ENCODE measurements at places on chromosomes 13 and 19. TPM values are rescaled to one million over a fixed set of nuclear protein-coding genes. Genes with fewer than 3 reads are reported as not detected.

ELSPBP1 gene
- not detected for total RNA-seq

MAP4K1 gene
- total RNA-seq: 17.7 TPM

ADGRE3 gene
- 0.25 TPM for total RNA-seq

GIPR gene
- 3.3 TPM for total RNA-seq

PLPP2 gene
- total RNA-seq: 28.7 TPM

PNMA8B gene
- total RNA-seq: 1.3 TPM

CATSPERD gene
- total RNA-seq: not detected

- DNase-seq: no peak
Observed at GRCh38 chr19:32197896-32198882, 147.2 kb upstream of the ZNF507 start.

GRCh38 chr19:17385878-17386611 is 8.0 kb downstream of the CCDC194 start:
- DNase-seq: peak; percentile 77

- no peak for DNase-seq
Observed at GRCh38 chr19:15986701-15987100, 37.9 kb downstream of the OR10H4 start.

DNA sequence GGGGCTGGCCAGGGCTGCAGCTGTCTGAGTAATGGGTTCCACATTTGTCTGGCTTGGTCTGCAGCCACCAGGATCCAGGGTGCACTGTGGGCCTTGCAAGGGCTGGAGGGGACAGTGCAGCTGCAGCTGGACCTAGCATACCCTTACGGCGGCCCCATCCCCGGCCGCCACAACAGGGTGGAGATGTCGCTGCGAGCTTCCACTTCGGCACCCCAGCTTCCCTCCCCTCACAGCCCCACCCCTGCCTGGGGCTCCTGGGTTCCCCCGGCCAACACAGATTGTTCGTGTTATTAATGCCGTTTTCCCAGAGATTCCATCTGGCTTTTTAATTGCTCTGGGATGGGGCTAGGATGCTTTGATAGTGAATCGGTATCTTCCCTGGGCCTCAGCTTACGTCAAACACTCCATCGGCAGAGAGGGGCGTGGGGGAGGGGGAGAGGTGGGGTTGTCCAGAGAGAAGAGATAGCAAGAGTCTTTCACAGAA is 5.8 kb downstream of the CEBPA start:
- DNase-seq: no peak

GRCh38 chr13:90393408-90393807 is 954.1 kb upstream of the MIR17HG start:
- DNase-seq: no peak

- DNase-seq: peak; percentile 63
Observed at GRCh38 chr19:3507371-3508120, 1.4 kb downstream of the FZR1 start.

- no peak for DNase-seq
Observed at GRCh38 chr13:80441968-80442367, 101.0 kb upstream of the SPRY2 start.

DNA sequence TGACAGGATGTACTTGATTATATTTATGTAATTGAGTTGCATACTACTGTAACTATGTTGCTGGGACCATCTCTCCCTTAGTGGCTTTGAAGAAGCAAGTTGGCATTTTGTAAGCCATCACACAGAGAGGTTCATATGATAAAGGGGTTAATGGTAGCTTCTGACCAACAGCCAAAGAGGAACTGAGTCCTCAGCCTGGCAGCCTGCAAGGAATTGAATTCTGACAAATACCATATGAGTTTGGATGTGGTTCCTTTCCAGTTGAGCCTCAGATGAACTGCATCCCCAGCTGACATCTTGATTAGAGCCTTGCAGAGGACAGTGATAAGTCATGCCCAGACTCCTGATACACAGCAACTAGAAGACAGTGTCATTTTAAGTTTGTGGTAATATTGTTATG is 8.6 kb upstream of the MYCBP2 start:
- no peak for DNase-seq

- no peak for DNase-seq
Observed at GRCh38 chr19:12331211-12331941, 2.1 kb downstream of the ZNF563 start.

- peak; percentile 66 for DNase-seq
Observed at GRCh38 chr19:5966215-5966614, 11.7 kb downstream of the RANBP3 start.

Measured in kidney (tissue), 22 donors.